ENCODE measurements at places on chromosomes 1 and 21.

- no peak for DNase-seq
These were observed 97.5 kb upstream of the LBR start for GRCh38 chr1:225525377-225525776.

DNA sequence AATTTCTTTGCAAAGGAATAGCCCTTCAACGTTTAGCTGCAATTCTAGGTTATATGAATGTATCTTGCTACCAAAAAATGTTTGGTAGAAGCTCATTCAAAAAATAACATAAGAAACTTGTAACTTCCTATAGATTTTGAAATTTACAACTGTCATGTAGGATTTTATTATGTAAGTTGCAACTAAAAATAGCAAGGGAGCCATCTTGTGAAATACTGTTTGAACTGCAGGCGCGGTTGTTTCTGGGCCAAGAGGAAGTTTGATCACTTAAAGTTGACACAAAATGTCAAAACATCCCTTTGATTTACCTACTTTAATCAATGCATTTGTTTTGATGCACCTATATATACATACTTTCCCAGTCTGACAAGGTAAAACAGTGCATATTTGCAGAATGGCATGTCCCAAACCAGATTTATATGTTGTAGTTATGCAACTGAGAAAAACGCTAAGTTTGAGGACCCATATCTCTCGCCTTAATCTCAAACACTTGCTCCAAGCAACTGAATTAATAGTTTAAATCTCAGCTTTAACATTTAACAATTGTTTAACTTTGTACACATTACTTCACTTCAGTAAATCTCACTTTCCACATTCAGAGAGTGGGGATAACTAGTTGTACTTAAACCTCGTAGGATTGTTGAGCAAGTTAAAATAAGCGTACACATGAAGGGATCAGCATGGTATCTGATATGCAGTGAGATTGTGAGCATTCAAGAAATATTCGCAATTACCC lies 63.9 kb downstream of the KCNK2 start:
- DNase-seq = no peak

DNA sequence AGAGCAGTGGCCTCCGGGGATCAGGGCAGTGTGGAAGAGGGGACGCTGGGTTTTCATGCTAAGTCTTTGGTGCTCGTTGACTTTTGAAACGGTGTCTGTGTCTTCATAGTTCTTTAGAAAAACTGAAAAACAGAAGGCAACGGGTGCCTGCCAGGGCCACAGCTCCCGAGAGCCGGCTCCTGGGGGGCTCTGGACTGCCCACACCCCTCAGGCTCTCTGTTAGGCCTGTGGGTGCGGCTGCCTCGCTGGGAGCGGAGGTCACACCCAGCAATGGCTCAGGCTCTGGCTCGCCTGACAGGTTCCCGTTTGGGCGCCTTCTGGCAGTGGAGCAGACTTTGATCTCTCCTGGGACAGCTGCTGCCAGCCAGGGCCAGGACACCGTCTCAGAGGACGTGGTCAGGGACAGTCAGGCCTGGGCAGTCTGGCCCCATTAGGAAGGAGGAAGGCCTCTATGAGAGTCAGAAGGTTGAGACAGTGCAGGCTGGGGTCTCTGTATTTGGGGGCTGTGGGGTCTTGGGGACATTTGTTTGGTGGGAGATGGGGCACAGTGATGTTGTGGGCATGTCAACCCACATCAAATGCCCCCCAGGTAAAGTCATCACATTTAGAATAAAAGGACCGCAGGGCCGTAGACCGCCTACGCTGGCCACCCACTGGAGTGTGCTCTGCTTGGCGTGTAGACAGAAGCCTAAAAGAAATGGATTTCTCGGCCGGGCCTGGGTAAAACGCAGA lies 5.6 kb downstream of the ARHGEF16 start:
- no peak for DNase-seq

GRCh38 chr1:38454236-38454635 lies 405.3 kb downstream of the RRAGC start:
- DNase-seq = no peak

- DNase-seq = no peak
These were observed 8.3 kb downstream of the MCOLN2 start for GRCh38 chr1:84988588-84988987.

DNA sequence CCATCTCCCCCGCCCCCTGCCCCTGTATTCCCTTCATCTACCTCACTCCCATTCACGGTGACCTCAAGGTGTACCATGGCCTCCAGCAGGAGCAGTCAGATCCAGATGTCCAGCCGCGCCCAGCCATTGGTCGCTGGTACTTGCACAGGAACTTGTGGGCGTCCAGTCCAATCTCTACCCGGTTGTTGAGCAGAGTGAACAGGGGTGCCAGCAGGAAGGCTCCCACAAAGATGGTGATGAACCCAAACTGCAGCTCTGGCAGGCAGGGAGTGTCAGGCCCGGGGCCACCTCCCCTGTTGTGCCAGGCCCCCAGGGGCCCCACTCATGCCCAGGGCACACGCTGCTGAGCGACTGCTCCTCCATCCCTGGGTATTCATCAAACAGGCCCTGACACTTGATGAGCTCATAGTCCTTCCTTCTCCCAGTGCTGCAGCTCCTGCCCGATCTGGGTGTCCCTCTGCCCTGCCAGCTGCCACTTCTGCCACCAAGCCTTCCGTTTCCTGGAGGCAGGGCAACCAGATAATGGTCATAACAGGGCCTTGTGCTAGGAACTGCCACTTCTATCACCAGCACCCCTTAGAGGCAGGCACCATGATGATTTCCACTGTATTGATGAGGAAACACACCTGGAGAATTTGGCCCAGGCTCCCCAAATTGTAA lies 5.7 kb upstream of the ARHGEF19 start:
- DNase-seq = no peak

DNA sequence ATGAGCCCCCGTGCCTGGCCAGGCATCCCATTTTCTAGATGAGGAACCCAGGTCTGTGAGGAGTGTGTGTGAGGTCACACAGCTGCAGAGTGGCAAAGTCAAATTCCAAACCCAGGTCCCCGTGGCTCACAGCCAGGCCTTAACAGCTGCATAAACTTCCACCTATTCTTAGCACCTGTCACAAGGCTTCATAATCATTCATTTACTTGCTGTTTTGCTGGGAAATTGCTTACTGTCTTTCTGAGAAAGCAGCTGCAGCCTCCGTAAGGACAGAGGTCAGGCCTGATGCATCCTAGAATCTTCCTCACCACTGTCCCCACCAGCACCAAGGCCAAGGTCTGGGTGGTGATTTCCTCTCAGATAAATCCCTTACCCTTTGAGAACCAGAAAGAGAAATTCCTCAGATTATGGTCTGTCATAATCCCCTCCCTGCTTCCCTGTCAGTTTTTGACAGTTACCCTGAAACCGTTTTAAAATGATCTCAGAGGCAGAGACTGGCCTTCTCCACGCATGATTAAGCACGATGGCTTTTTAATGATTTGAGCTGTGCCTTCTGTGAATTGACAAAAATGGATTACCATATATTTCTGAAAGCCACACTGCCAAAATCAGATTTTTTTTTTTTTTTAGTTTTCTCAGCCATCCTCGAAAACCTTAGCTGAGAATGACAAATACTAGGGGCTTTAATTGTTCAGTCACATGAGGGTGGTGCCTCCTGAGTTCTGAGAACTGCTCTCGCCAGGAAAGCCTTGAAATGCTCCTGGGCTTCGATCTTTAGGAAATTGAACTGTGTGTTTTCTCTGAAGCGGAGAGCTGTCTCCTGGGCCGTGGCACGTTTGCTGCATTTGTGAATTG lies 70.0 kb upstream of the SELENON start:
- no peak for DNase-seq

DNA sequence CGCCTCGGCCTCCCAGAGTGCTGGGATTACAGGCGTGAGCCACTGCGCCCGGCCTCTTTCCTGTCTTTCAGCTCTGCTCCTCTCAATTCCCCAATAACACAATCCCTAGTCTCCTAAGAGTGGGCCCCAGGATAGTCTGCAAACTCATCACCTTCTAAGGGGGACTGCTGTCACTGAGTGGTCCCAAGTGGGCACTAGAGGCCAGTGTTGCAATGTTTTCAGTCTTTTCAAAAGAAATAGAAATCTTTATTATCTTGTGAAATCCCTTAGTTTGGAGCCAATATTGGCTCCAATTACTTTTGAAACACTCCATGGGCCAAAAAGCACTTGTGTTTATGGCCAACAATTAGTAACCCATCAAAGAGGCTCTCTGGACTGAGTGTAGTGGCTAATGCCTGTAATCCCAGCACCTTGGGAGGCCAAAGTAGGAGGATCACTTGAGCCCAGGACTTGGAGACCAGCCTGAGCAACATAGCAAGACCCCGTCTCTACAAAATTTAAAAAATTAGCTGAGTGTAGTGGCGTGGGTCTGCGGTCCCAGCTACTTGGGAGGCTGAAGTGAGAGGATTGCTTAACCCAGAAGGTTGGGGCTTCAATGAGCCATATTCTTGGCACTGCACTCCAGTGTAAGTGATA lies 28.6 kb upstream of the ZNF697 start:
- no peak for DNase-seq

- no peak for DNase-seq
These were observed 1.8 kb downstream of the CAP1 start for GRCh38 chr1:40042341-40042740.

DNA sequence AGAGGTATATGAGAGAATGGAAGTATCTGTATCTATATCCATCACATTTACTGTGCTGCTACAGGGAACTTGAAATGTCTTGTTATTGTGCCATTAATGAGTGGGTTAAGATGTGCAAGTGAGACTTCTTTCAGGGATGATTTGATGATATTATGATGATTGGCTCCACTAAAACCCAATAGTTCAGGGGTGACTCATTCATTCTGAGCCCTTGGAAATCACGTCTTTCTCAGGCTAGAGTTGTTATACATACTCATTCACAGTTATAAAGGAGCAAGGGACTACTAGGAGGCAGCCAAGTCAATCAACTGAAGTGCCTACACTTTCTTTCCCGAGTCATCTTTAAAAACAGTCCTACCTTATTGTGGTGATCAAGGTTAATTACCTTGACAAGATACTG lies 1109.8 kb upstream of the B3GALT2 start:
- DNase-seq = no peak

- DNase-seq = no peak
These were observed 4.3 kb downstream of the OR2C3 start for GRCh38 chr1:247531937-247532336.

GRCh38 chr21:45226540-45227326 lies 61.0 kb downstream of the POFUT2 start:
- no peak for DNase-seq

DNA sequence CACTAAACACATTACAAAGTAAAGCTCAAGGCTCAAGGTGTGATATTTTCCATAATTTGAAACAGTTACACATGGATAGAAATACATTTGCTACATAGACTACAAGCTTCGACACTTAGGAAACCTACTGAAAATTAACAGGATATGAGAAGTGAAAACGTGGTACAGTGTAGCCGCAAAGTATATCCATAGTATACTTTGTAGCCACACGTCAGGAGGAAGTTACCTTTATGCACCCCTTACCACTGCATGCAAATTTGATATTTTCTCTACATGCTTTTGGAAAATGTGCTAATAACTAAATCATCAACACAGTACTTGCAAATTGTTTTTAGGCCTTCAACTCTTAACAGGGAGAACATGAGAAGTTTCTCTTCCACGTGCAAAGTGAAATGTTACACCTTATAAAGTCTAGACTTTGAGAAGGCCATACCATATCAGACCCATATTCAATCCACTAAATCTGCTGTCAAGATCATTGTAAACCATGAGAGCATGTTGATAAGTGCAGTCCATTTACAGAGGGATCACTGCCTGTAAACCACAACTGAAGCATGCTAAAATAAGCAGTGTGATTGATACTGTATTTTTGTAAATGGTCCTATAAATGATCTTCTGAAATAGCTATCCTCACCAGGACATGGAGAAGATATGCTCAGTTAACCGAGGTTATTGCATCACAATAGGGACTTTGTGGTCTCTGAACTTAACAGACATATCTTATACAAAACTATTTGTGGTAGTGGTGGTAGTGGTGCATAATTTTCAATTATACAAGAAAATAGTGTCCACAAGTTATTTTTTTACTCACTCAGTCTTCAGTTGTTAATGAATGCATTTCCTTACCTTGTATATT lies 64.7 kb downstream of the VAV3 start:
- DNase-seq = no peak

GRCh38 chr1:11358984-11359383 lies 86.0 kb downstream of the UBIAD1 start:
- no peak for DNase-seq
